AG10803 (cell line): ENCODE measurements at places on chromosomes 11 and 22.

GRCh38 chr11:62560566-62561103 is 13.1 kb downstream of the EEF1G start:
- peak; percentile 99 for DNase-seq

- DNase-seq, result no peak
These were observed 10.8 kb downstream of the FAM227A start for GRCh38 chr22:38645430-38645829.

- DNase-seq, result peak; percentile 41
These were observed 1.0 kb downstream of the SMCO4 start for GRCh38 chr11:93541884-93542810.

DNA sequence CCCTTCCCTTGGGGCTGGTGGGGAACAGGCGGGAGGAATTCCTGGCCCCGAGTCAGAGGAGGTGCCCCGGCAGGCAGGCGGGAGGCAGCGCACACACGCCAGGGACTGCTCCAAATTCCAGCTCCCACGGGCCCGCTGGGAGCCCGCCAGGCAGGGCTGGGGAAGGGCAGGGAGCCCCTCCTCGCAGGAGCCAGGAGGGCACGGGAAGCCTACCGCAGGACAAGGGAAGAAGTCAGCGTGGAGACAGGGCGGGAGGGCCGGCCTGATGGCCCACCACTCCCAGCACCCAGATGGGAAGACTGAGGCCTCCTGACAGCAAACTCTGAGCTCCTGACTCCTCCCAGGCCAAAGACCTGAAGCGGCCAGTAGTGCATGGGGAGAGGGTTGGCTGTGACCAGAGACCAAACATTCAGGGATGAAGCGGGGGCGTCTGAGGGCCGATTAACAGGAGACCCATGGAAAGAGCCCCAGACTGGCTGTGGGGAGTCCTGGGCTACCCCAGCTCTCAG is 22.4 kb downstream of the RPL3 start:
- no peak for DNase-seq

GRCh38 chr11:23181022-23181807 is 320.9 kb upstream of the CCDC179 start:
- DNase-seq, result no peak

DNA sequence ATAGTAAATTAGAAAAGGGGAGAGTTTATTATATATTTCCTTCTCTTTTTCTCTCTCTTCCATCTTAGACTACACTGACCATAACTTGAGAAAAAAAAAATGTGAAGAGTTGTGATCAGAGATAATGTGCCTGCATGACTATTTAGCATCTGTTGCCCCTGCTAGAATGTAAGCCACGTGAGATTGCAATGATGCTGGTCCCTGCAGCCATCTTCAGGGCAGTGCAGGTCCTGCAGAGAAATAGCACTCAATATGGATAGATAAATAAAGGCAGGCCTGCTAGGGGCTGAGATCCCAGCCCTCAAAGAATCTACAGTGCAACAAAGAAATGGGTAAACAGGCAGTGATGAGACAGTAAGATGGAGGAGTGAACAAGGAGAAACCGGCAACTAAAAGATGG is 7.8 kb upstream of the DKK3 start:
- DNase-seq, result no peak

DNA sequence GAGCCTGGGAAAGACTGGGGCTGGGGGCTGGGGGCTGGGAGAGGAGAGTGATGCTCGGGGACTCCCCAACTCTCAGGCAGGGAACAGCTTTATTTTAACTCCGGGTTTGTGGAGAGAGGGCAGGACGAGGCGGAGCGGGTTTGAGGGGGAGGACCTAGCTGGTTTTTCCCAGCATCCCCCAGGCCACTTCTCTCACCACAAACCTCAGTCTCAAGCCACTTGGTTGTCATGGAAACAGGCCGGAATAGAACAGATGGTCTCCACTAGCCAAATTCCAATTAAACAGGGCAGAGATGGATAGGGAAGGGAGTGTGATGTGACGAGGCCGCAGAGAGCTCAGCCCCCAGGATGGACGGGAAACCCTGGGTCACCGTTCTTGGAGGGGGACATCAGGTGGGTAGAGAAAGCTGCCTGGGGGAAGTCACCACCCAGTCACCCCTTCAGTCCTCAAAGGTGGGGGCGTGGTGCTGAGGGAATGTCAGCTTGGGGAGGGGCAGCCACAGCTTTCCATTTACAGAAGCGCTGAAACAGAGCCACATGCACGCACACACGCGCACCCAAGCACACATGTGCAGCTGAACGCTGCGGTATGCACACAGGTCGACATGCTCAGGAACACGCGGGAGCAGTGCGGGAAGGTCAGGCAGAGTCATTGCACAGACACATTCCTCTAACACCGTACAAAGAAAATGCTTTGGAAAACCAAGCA is 19.2 kb downstream of the NECTIN1 start:
- DNase-seq, result peak; percentile 74

DNA sequence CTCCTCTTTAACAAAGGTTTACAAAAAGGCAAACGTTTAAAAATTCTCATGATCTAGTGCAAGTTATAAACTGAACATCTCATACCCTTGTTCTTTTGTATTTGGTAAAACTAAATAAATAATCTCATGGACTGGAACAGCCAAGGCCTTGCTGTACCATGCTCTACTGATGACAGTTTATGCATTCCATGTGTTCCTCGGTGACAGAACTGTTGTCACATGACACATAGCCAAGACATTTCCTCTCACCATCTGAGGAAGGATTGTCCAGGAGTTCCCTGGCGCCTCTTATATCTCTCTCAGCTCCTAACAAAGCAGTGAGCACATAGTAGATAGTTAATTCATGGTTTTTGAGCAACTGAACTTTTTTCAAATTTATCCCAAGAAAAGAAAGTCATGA is 12.6 kb downstream of the CCDC83 start:
- peak; percentile 58 for DNase-seq

GRCh38 chr11:7454854-7455253 is 30.5 kb upstream of the OLFML1 start:
- DNase-seq, result no peak
